Esophagus muscularis mucosa (tissue), 4 donors: ENCODE measurements at places on chromosomes 7 and 10. TPM values are rescaled to one million over a fixed set of nuclear protein-coding genes. Genes with fewer than 3 reads are reported as not detected.

Gene NKX1-2
- total RNA-seq: not detected

Gene ZNF438
- 11.1 TPM for total RNA-seq

Gene PRKAR1B
- total RNA-seq: 46.9 TPM

Gene BEND7
- total RNA-seq: 14.7 TPM

Gene RBP3
- not detected for total RNA-seq

Gene POU6F2
- total RNA-seq: not detected

Gene SLC13A1
- not detected for total RNA-seq

Gene ITIH5
- 68.1 TPM for total RNA-seq

Gene AKR1C2
- 9.3 TPM for total RNA-seq

Gene FAM25A
- not detected for total RNA-seq

Gene SYPL1
- 90.0 TPM for total RNA-seq

- no peak for DNase-seq
Observed at GRCh38 chr7:15209429-15209828, 306.9 kb upstream of the DGKB start.

DNA sequence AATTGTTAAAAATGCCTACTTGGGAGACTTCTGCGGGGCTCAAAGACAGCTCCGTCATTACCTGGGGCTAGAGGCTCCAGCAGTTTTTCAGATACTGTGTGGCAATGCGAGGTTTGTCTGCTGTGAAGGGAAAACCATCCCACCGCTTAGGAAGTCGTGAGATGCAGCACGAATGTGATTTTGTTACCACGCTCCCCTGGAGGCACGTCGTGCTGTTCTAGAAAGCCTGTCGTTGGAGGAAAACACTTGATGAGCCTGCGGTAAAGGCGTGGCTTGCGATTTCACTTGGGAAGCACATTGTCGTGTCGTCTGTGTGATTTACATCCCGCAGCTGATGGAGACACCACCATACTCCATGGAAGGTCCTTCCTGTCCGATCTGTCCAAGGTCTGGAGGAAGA lies 39.3 kb downstream of the CAMK1D start:
- no peak for DNase-seq

DNA sequence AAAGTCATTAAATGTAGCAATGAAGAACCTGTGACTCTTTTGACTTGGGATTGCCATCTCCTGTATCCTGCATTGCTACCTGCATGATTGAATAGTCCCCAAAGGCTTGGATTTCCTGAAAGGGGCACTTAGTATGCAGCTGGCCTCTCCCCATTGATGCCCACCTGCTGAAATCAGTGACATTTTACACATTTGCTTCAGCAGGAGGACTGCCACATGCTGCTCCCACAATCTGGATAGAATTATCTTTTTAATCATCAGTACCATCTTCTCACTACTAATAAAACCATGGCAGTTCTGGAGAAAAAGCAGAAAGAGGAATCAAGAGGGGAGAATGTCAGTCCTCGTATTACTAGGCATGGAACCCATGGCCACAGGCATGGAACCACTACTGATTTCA lies 67.8 kb downstream of the SLC13A1 start:
- no peak for DNase-seq

- DNase-seq: no peak
Observed at GRCh38 chr7:129853661-129854268, 99.0 kb downstream of the UBE2H start.

- no peak for DNase-seq
Observed at GRCh38 chr10:91593834-91594233, 39.0 kb downstream of the PPP1R3C start.

DNA sequence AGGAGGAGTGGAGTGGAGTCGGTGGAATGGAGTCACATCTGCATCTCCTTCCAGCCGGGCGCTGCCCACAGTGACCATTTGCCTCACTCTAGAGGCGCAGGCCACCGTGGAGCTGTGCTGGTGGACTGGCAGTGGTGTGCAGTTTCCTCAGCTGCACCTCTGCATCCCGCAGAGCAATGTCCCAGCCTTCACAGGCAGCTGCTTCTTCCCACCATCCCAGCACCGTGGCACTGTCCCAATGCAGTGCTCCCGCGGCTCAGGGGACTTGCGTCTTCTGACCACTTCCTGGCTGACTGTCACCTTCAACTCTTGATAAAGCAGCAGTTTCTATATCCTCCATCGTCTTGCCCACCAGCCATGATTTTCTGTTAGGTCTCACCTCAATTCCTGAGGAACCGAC lies 90.3 kb upstream of the SFMBT2 start:
- no peak for DNase-seq
